Activated gamma-delta T cell treated with anti-CD3 and anti-CD28 coated beads, Interleukin-2, amount 50 U/mL, for 16 hours (primary cell): ENCODE measurements at places on chromosomes 3 and 15.
A peak's percentile ranks its signal among the peaks of the same experiment; 100 is the strongest.

GRCh38 chr3:33980252-33980651 lies 181.8 kb downstream of the PDCD6IP start:
- DNase-seq = no peak

DNA sequence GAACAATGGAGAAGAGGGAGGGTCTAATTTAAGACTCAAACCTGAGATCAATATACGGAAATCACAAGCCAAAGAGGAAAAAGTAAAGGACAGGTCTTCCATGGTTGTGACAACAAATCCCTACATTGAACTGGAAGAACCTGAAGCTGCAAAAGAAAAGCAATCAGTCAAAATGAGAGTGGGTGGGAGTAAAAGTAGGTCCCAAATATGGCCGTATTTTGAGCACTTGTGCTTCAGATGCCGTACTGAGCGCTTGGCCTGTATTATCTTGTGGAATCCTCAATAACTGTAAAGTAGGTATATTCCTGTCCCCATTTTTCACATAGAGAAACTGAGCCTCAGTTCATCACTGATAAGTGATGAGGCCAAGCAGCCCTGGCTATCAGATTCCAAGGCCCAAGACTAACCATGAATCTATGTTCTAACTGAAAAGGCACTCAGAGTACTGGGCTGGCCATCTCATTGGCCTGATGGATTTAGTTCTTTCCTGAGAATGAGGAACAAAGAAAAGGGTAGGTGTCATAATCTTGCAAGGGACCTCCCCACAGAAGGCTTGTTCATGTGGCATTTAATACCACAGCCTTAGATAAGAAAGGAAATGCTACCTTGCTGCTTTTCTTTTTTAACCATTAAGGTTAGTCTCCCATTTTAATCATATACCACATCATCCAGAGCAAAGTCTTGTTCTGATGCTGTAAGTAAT lies 52.5 kb downstream of the LRRN1 start:
- no peak for DNase-seq

DNA sequence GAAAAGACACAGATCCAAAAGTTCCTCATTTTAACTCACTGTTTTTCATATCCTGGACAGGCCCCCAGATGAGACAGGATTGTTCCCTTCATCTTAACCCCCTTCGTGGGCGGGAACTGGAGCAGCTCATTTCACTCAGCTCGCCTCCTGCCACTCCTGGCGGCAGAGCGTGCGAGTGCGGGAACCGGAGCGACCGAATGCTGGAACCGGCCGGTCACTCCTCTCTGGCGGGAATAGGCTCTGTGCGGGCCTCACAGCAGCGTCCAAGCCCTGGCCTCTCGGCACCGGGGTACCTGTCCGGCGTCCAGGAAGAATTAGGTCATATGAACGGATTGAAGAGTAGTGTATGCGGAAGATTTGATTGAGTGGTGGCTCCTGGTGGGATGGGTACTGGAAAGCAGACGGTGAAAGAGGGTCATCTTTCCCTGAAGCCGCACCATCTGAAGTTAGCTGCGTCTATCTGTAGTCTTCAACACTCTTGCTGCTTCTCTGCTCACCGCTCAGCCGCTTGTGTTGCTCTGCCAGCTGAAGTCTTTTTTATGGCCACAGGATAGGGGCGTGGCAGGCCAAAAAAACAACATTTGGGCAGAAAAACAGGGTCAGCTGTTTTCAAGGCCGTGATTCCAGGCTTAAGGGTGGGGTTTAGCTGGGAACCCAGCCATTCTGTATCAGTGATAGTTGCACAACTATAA lies 42.3 kb upstream of the FXR1 start:
- no peak for DNase-seq

- no peak for DNase-seq
Measured at GRCh38 chr15:97077975-97078374, 747.5 kb downstream of the NR2F2 start.

- DNase-seq = no peak
Measured at GRCh38 chr15:76840830-76841460, 64.2 kb downstream of the SCAPER start.

GRCh38 chr3:66532160-66532587 lies 31.4 kb upstream of the LRIG1 start:
- no peak for DNase-seq

- no peak for DNase-seq
Measured at GRCh38 chr3:131907796-131908195, 127.0 kb downstream of the CPNE4 start.

DNA sequence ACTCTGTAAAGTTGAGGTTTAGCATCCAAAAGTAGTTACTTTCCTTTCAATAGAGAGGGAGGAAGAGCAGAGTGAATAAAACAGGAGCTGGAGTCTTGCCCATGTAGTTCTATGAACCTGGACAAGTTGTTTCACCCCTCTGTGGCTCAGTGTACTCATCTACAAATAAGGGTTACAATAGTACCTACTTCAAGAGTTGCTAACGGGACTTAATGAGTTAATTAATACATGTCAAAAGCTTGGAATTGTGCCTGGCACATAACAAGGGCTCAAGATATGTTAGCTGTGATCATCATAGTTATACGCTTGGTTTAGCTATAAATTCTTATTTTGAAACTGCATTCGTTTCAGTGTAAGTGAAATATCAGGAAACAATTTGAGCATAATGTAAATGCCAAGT lies 388.5 kb upstream of the THBS1 start:
- no peak for DNase-seq

DNA sequence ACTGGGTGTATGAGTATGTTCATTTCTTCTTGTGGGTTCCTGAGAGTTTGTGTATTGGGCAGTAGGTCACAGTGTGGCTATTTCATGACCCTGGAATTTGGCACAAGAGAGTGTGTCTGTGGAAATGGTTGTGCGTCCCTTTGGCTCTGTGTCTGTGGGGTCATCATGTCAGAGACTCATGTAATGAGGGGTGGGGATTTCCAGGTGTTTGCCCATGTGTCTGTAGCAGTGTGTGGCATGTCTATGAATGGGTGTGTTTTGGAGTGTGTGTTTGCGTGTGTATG lies 1.3 kb upstream of the GATA2 start:
- DNase-seq = no peak

- DNase-seq = no peak
Measured at GRCh38 chr3:179192542-179192941, 44.4 kb downstream of the PIK3CA start.

GRCh38 chr3:117547956-117548550 lies 838.5 kb downstream of the TUSC7 start:
- no peak for DNase-seq

DNA sequence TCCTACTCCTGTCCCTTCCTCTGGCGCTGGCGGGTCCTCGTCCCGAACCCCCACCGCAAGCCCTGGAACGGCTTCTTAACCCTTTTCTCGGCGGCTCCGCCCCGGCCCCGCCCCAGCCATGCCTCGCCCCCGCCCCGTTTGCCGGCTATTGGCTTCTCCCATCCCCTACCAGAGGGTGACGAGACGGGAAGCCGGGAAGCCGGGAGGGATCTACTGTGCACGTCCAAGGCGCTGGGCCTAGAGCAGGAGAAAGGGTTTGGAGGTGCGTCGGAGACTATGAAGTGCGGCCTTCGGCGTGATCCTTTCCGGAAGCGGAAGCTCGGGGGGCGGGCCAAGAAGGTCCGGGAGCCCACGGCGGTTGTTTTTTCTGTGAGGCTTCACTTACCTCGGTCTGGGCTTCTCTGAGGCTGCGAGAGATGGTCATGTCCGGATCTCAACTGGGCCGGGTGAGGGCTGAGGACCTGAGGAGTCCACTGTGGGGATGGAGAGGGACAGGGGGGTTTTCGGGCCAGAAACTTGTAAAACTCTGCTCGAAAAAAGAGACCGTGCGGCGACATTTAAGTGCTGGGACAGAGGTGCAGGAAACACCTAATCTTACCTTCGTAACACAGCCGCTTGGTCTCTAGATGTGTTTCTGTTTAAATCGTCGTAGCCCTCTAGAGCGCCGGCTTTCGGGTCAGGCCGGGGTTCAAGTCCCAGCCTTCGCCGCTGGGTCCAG lies 21.4 kb downstream of the ROPN1B start:
- peak; percentile 41 for DNase-seq

GRCh38 chr15:57224664-57225063 lies 151.6 kb upstream of the CGNL1 start:
- DNase-seq = no peak

DNA sequence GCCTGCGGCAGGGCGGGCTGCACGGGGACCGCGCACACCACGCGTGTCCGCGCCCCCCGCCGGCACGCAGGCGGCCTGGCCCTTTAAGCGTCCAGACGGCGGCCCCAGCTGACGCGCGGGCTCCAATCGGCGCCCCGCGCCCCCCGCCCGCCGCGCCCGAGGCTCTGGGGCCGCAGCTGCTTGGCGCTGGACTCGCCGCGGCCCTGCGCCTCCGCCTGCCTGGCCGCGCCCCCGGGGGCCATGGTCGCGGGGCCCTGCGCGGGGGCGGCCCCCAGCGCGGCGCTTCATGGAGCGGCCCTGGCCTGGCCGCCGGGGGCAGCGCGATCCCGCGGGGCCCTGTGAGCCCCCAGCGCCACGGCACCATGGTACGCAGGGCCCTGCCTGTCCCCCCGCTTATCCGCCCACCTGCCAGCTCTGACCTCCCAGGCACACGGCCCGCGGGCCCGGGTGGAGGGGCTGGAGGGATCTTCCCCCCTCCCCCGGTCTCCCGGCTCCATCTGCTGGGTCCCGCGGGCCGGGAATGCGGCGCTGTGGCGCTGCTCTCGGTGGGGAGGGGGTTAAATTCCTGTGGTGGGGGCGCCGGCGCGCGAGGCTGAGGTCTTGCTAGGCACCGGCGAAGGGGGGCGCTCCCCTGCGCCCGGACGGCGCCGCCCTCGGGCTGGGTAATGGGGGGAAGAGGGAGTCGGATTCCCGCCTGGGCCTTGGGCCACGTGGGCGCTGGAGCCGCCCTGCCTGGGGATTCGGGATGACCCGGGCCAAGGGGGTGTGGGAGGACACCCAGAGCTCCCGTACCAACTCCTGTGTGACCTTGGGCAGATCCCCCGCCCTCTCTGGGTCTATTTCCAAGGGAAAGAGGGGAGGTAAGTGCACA lies 1.1 kb downstream of the ZBTB47 start:
- DNase-seq = no peak

DNA sequence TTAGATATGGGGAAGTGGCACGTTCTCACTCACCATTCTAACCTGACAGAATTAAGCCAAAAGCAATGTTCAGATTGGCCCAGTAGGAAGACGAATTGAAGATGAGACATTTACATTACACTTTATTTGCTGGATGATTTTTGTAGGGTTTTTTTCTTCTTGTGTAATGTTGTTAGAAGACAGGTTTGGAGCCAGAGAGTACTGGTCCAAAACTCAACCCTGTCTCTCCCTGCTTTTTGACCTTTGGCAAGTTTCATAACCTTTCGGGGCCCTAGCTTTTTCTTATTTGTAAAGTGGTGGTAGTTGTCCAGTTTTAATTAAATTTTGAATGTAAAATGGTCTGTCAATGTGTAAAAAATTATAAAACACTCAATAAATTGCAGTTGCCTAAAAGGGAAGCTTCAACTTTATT lies 29.5 kb downstream of the PDE8A start:
- no peak for DNase-seq

DNA sequence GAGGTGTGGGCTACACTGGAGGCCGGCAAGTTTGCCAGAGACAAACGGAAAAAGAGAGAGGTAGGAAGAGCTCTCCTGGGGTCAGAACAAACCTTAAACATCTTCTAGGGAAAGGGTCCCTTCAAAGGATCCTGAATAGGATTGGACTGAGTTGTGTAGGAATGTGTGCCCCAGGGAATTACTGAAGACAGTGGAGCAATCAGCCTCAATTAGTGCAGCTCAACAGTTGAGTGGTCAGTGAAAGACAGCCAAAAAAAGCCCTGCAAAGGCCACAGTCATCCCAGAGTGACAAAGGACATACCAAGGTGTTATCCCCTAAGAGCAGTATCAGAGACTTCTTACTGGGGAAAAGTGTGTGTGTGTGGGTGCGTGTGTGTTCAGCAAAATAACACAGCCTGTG lies 70.3 kb downstream of the NUP210 start:
- DNase-seq = no peak

GRCh38 chr15:98737159-98737558 lies 88.8 kb downstream of the IGF1R start:
- DNase-seq = no peak

GRCh38 chr3:127456471-127457093 lies 134.0 kb downstream of the TPRA1 start:
- no peak for DNase-seq

GRCh38 chr3:111032677-111033076 lies 38.9 kb upstream of the NECTIN3 start:
- DNase-seq = no peak

DNA sequence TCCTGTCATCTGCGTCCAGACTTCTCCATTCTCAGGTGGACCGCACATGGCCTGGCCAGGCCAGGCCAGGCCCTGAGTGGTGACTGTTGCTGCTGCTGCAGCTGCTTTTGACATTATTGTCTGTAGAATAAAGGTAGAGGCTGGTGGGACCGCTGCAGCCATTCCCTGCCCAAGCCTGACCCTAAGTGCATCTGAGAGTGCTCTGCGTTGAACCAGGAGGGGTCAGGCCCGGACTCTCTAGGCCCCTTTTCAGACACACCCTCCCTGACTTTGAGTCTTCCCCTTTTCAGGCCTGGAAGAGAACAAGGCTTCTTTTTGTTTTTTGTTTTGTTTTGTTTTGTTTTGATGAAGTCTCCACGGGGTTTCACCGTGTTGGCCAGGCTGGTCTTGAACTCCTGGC lies 54.6 kb upstream of the FLNB start:
- DNase-seq = no peak

DNA sequence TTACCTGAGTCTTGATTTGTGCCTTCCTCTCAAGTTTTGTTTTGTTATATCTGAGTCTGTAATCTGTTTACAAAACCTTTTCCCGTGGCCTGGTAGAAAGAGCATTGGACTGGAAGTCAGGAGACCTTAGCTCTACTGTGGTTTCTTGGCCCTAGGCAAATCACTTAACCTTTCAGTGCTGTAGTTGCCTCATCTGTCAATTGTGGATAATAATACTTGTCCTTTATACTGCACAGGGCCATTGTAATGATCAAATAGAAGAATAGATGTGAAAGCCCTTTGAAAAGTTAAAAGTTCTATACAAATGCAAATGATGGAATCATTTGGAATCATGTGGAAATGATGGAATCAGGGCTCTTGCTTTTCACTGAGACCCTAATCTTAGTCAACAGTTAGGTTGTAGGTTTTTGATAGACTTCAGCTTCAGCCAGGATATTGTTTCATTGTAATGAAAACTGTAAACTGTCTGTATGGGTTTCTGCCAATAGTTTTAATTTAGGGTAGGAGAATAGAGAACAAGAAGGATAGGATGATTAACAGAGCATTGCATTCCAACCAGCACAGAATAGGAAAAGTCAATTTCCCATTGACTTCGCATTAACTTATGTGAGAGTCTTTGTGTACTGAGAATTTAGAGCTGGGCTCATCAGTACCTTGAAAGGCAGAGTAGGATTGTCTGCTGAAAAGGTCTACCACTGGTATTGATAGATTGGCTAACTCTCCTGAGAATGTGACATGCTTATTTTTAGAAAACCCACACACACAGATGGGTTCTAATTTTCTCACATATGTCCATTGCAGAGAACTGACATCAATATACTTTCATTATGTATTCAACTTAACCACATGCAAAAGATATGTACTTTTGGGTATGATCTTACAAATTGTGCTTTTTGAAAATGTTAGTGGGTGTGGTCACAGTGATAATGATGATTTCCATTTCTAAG lies 21.8 kb downstream of the MAP2K5 start:
- DNase-seq = no peak
